ENCODE measurements at places on chromosomes 2 and 18.

DNA sequence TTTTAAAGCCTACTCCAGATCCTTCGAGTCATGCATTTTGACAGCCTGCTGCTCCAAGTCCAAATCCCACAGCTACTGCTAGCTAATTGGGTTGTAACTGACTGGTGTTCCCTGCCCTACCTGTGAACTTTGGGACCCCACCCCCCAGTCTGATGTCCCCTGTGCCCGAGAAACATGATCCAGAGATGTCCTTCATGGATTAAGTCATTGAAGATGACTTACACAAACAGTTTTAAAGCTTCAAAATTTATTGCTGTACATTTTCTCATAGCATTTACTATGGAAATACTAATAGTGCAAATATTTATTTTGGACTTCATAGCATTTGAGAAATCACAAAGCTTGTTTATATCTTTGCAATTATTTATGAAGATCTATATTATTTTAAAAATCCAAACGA is 73.1 kb downstream of the MBD2 start:
- no peak for DNase-seq

GRCh38 chr2:217761645-217762277 is 241.0 kb downstream of the TNS1 start:
- DNase-seq: no peak

DNA sequence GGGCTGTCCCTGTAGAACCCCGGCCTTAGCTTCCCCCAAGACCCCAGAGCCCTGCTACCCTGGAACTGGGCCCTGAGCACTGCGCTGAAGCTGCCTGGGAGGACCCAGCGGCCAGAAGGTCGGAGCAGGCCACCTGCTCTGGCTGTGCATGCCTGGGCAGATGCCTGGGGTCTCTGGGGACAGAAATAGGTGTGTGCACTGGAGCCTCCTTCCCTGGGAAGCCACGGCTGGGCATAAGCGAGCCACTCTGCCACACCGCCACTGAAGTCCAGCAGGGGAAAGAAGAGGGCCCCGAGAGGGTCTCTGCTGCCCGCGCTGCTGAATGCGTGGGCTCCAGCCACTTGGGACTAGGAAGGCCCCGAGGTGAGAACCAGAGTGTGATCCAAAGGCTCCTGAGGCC is 6.7 kb downstream of the GBX2 start:
- no peak for DNase-seq

- DNase-seq: no peak
Measured at GRCh38 chr2:15263976-15264685, 297.0 kb downstream of the NBAS start.

DNA sequence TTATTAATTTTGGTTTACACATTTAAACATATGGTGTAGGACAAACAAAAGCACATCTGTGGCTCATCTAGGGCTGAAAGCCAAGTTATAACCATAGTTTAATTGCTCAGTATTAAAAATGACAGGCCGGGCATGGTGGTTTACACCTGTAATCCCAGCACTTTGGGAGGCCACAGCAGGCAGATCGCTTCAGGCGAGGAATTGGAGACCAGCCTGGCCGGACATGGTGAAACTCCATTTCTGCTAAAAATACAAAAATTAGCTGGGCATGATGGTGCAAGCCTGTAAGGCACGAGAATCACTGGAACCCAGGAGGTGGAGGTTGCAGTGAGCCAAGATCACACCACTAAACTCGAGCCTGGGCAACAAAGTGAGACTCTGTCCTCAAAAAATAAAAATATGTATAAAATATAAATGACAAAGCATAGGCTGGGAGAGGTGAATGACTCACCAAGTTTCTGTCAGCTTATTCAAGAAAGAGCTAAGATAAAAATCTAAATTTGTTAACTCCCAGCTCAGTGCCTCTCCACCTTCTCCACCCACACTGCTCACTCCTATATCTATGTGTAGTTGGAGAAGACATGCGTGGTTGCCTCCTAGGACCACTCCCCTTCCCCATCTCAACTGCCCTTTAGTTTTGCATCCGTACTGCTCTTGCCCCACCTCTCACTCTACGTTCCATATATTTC is 79.2 kb upstream of the PID1 start:
- DNase-seq: no peak

DNA sequence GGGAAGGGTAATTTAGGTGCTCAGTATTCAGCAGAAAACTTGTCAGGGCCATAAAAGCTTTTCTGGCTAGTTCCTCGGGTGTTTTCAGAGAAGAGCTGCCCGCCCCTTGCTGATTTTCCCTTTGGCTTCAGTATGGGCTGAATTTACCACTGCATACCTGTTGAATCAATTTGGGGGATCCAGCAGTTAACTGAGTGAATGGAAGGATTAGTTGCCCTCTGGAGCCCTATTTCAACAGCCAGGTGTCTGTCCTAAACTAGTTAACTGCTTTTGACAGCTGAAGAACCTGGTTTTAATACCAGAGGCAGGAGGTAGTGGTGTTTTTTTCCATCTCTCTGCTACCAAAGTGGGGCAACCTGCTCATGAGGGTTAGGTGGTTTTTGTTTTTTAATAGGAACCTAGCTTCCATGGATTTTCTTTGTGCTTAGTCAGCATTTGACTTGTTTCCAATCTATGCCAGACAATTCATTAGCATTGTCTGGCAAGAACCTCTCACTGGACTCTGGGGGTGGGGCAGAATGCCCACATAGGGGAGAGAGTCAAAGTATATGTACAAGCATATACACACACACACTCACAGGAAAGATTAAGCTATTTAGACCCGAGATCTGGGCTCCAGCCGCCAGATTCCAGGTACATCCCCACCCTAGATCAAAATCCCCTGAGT is 166.5 kb upstream of the SIX3 start:
- peak; percentile 53 for DNase-seq

DNA sequence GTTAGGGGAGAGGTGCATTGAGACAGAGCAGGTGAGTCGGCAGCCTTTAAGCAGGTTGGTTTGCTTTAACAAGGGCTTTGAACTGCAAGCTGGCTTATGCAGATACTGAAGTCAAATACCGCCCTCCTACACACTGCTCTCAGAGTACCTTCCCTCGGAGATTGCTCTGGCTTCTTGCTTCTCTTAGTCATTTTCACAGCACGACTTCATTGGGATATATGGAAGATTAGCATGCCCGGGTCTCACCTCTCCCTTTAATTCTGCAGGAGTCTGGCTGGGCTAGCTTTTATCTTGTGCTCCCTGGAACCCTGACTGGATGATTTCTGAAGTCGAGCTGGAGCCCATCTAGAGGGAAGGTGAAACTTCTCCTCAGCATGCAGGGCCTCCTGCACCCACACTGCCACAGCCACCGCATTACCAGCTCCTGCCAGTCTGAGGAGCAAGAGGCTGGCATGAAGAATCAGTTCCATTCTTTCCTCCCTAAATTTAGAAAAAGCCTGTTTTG is 395.5 kb upstream of the HNRNPA3 start:
- no peak for DNase-seq

GRCh38 chr2:20150806-20151571 is 73.9 kb downstream of the SDC1 start:
- DNase-seq: no peak

- DNase-seq: no peak
Measured at GRCh38 chr18:57121542-57122112, 25.3 kb upstream of the BOD1L2 start.

- DNase-seq: no peak
Measured at GRCh38 chr18:54767098-54767497, 61.2 kb upstream of the RAB27B start.

DNA sequence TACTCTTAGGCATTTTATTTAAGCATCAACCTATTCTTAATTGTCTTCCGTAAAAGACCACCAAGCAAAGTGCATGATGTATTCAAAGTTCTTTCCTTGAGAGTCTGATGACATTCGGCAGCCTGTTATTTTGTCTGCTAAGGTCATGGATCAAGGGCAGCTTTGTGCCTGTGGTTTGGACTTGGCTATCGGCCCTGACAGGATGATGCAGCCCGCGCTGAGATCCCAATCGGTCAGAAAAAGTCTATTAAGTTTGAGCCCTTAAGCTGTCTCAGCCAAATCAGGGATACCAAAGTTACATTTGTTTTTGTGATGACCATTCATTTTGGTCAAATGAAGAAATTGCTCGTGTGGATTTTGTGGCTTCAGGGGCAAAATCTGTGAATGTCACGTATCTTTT is 718.9 kb upstream of the FANCL start:
- DNase-seq: peak; percentile 6

DNA sequence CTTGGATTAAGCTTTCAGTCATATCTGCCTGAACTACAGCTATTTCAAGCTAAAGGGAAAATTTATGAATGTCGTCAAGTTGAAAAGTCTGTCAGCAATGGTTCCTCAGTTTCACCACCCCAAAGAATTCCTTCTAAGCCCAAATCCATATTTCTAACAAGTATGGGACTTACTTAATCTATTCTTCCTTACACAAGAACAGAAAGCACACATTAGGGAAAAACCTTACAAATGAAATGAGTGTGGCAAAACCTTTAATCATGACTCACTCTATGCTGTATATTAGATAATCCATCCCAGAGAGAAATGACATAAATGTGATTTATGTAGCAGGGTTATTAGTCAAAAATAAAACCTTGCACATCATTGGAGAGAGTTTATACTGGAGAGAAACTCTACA is 78.9 kb downstream of the RAB31 start:
- DNase-seq: no peak

DNA sequence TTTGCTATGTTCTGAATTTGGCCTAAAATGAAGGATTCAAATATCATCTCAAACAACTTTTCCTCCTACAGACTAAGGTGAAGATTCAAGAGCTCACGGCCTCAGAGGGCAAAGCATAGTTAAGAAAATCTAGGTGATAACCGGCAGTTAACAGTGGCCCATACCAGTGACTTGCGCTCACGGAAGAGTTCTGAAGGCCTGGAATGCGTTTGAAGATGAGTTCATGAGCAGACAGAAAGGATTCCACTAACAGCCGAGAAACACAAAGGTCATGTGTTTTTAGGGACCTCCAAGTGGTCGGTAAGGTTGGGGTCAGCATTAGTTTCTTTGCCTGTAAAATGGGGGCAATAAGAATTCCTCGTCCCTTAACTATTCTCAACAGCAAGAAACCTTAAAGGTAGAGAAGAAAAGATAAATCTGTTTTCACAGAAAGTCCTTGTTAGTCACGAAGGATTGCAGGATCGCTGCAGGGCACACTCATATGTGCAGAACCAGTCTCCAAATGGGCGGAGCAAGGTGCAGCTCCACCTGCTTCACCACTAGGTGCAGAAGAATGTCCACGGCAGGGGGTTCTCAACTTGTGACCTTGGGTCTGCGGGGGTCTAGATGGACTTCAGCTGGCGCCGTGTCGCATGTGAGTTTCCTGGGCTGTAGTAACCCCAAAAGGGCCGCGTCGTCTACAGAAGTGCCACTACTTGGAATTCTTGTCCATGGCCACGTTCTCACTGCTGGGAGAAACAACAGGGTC is 708 bp upstream of the RPIA start:
- DNase-seq: no peak

DNA sequence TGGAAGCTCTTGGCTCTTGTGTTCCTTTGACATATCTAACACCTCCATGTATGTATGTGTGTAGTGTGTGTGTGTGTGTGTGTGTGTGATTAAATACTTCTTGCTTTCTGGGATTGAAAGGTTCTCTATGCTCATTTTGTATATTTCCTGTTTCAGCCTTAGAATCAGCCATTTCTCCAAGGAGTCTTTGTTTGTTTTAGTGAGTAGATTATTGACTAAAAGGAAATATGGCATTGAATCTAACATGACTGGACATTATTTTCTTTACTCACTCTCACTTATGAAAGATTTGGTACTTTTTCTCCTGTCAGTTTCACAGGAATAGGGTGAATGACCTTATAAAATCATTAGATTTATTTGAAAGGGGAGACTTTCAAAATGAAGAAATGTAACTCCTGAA is 413.8 kb upstream of the SLC14A2 start:
- no peak for DNase-seq

GRCh38 chr2:464562-465309 is 176.8 kb upstream of the ALKAL2 start:
- DNase-seq: no peak

- no peak for DNase-seq
Measured at GRCh38 chr2:231277962-231278361, 79.5 kb downstream of the ARMC9 start.

DNA sequence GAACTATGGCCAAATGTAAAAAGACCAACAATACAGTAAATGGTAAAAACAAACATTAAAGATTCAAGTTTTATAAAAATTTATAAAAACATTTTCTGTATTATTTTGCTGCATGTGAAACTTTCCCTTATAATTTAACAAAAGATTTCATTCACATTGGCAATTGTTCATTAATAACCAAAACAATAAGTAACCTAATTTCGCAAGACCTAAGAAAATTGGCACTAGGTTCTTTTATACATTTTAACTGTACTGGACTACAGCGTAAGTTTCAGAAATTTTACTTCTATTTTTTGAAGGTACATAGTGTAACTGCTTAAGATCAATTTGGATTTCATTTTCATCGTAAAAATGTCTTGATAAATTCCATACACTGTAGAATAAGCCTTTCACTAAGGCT is 77.2 kb downstream of the FANCL start:
- DNase-seq: no peak

DNA sequence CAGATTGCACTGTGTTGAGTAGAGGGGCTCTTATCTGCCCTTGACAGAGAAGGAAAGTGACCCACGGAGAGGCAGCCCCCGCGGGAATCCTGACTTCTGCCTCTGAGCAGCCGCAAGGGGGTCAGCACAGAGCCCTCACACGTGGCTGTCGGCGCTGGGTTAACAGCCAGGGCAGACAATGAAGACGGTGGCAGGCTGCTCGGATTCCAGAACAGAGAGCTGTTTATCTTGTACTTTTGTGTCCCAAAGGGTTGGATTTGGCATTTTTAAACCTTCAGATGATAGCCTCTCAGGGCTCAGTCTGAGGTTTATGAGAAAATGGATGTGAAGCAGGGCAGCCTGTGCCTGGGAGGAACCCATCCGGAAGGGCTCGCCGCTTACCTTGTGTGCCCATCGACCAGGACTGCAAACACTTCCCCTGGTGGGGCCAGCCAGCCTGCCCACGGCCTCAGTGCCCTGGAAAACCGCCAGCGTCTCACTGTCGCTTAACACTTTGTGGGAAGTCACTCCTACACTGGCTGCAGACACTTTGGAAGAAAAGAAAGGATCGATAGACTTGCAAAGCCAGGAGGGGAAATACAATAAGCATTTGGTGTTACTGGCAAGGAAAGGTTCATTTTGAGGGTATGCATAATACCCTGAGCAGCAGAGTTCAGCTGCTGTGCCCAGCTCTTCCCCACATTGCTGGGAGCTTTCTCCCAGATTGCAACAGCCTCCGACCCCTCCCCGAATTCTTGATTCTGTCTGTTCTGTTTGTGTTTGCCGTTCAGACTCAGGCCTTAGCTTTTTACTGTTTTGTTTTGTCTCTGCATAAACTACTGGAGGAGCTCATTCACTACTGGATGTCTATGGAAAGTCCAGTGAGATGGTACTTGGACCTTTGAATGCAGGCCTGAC is 325.3 kb upstream of the MYT1L start:
- no peak for DNase-seq

- no peak for DNase-seq
Measured at GRCh38 chr2:233288663-233289062, 19.0 kb upstream of the SAG start.

- DNase-seq: no peak
Measured at GRCh38 chr2:41972819-41973218, 75.0 kb upstream of the PKDCC start.

DNA sequence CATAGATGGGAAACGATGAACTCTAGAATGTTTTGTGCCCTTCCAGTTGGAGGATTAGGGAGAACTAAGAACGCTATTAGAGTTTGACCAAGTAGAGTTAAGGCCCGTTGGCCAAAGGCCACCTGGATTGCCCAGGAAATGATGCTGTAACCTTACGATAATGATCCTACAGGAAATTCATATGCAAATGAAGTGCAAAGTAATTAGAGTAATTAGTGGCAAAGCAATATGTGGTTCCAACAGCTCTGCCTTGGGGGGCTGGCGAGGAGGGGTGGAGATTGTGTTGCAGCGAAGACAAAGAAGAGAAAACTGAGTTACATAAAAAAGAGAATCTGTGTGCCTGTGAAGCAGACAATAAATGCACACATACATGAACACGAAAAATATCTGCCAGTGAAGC is 61.5 kb upstream of the BOD1L2 start:
- no peak for DNase-seq
